CD4-positive, alpha-beta T cell treated with Interleukin-2 at 100 ng/mL for 4 hours (primary cell): ENCODE measurements at places on chromosomes 13 and 19.

GRCh38 chr19:31350693-31351055, 1.4 kb upstream of the TSHZ3 start:
- DNase-seq, result peak; percentile 14

DNA sequence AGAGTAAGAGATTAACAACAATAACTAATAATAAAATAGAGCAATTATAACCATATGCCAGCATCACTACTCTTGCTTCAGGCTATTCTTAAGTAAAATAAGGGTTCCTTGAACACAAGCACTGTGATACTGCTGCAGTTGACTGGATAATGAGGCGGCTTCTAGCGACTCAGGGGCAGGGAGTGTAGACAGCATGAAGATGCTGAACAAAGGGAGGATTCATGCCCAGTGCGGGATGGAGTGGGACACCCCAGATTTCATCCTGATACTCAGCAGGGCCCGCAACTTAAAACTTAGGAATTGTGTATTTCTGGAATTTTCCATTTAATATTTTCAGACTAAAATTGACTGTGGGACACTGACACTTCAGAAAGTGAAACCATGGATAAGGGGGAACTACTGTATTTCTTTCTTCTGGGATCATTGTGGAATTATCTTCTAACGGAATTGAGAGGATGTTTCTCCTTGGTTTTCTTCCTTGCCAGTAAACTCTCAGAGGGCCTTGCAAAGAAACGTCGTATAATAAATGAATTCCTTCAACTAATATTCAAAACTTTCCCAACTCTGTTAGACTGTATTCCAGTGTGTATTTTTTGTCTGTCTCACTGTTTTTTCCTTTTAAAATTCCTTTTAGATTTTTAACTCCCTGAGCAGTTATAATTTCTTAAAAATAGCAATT, 127.5 kb downstream of the B3GLCT start:
- DNase-seq, result no peak

DNA sequence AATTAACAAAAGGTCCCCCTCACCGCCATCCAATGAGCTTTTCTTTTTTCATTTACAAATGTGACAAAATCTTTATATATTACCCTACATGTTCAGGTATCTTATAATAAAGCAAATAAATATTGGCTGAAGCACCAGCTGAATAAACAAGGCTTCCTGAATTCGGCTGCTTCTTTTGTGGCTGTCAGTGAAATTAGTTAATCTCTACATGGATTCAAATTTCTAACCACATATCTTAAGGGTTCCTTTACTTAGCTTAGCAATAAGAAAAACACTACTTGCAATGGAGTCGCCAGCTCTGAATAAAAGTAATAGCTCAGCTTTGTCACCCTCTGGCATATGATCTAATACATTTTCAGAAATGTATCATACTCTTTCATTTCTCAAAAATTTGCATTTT, 104.3 kb downstream of the CCNA1 start:
- DNase-seq, result no peak

DNA sequence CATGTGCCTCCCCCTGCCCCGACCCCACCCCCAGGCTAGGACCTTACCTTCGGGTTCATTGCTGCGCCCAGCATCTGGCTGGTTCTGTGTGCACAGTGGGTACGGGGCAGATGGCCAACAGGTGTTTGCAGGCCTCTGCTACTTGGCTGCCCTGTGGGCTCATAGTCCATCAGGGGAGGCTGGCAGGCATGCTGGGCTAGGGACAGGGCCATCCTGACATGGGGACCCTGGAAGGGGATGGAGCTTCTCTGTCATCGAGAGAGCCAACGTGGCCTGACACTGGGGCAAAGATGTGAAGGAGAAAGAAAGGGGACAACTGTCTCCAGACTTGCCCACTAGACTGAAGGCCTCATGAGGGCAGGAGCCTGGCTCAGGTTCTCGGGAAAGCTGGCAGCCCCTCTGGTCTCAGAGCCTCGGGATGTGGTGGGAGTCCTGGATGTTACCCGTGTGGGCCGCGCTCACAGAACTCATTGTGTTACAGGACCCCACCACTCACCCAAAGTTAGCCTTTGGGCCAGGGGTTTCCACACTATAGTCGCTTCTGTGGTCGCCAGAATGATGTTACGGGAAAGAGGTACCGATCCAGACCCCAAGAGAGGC, 4.7 kb downstream of the ZNF536 start:
- no peak for DNase-seq

DNA sequence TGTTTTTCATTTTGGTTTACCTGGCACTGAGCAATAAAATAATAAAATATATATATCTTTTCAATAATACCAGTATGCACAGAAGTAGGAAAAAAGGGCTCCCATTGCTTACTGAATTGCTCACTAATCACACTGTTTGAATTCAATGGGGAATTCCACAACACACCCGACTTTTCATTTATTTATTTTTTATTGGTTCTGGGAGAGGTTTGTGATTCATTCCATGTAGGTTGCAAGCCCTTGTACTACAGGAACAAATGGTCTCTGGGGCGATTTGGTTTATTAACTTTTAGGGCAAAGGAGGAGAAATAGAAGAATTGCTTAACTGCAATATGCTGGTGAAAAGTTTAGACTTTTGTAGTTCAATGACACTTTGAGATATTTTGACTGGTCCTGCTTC, 207.4 kb downstream of the DCT start:
- DNase-seq, result no peak

DNA sequence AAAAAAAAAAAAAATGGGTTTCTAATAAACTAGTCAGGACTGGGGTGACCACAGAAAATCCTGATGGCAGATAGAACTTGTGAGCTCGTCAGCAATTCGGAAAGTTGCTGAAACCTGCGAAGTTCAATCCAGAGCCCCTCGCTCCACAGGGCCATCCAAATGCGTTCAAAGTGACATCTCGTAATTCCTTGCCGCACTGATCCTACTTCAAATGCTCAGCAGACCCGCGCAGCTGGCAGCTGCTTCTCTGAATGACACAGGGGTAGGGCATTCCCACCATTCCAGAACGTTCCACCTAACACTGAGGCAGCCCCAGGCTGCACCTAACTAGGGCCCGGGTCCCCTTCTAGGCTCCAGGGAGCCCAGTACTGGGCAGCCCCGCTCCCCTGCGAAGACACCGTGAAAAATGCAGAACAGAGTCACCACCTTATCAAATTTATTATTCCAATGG, 4.8 kb upstream of the DAPK3 start:
- no peak for DNase-seq

GRCh38 chr19:17379221-17379631, 2.1 kb upstream of the PLVAP start:
- no peak for DNase-seq

- peak; percentile 75 for DNase-seq
Measured at GRCh38 chr19:47124937-47125668, 5.5 kb upstream of the SAE1 start.

DNA sequence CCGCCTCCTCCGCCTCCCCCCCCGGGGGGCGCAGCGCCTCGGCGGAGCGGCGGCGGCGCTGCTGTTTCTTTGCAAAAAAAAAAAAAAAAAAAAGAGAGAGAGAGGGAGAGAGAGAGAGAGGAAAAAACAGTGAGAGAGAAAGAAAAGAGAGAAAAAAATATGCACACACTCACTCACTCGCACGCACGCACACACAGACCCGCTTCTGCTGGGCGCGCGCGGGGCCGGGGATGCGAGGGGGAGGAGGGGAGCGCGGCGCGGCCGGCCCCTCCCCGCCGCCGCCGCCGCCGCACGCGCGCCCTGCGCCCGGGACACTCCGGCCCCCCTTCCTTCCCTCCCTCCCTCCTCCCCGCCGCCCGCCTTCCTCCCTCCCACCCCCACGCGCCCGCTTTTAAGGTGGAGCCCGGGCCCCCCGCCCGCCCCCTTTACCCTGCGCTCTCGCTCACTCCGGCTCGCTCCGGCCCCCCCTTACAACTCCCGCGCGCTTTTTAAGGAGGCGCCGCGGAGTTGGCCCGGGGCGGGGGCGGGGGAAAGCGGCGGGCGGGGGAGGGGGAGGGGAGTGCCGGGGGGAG, at the start of gene SAMD1:
SAMD1 (minus strand) TSS at position 243 of the 572 bp plus-strand sequence.
- peak; percentile 91 for DNase-seq

DNA sequence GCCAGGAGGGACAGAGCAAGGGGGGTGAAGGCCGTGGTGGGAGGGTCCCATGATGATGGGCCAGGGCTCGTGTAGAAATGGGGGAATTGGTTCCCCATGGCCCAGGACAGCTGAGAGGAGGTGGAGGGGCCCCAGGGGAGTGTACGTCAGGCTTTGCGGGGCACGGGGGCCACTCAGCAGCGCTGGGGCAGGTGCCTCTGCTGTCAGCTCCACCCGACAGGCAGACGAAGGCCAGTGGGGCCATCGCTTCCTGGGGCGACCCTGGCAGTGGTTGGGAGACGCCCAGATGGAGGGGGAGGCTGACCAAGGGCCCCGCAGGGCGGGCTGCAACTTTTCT, 1.9 kb upstream of the TEKTIP1 start:
- DNase-seq, result no peak

- no peak for DNase-seq
Measured at GRCh38 chr19:9970481-9970880, 34.2 kb upstream of the OLFM2 start.

DNA sequence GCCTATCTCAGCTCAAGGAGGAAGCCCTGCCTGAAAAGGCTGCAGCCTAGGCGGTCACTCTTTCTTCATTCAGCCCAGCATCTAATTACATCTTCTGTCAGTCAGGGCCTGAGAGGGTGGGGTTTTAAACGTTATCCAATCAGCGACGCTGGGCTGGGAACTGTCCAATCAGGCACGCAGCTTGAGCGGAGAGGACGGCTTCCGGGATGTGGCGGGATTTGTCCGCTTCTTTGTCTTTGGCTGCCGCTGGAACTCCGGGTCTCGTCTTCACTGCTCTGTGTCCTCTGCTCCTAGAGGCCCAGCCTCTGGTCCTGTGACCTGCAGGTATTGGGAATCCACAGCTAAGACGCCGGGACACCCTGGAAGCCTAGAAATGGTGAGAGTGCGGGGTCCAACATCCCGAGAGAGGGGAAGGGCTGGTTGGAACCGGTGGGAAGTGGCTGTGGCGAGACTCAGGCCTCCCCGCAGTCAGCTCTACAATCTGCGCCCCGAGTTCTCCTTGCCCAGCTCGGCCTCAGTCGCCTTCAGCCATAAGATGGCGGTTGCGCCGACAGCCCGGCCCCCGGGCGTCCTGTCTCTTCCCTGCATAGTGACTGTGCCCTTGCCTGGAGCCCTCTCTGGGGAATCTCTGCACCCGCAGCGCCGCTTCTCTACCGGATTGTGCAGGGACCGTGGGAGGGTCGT, at the start of gene ZNF738:
ZNF738 (plus strand) TSS at position 233 of the 684 bp plus-strand sequence; CDS start at position 374, 141 bp downstream.
- peak; percentile 82 for DNase-seq

DNA sequence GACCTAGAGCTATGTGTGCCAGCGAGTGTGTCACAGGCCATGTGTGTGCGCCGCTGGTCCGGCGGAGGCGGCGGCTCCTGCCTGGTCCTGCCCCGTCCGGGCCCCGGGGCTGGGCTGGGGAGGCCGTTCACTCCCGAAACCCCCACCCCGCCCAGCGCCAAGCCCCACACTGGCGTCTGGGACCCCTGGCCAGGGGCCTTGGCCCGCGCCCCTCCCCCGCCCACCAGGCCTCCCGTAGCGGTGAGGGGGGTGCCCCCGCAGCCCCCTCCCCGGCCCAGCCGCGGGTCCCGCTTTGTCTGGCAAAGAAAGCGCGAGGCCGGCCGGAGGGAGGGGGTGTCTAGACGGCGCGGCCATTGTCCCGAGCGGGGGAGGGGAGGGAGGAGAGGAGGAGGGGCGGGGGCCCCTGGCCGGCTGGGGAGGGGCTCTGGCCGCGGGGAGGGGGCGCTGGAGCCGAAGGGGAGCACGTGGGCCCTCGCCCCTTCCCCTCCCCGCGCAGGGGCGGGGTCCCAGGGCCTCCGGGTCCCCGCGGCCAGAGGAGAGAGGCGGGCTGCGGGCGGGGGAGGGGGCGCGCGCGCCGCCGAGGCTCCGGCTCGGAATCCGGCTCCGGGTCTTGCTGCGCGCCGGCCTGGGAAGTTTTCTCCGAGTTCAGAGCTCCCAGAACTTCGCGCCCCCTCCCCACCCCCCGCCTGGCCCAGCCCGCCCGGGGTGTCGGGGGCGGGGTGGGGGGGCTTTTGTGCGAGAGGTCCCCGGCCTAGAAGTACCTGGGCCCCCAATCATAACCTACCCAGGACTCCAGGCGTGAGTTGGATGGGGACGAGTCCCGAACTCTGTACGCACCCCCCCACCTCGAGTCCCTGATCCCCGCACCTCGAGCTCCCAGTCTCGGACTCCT, 888 bp downstream of the NOTCH3 start:
- no peak for DNase-seq

DNA sequence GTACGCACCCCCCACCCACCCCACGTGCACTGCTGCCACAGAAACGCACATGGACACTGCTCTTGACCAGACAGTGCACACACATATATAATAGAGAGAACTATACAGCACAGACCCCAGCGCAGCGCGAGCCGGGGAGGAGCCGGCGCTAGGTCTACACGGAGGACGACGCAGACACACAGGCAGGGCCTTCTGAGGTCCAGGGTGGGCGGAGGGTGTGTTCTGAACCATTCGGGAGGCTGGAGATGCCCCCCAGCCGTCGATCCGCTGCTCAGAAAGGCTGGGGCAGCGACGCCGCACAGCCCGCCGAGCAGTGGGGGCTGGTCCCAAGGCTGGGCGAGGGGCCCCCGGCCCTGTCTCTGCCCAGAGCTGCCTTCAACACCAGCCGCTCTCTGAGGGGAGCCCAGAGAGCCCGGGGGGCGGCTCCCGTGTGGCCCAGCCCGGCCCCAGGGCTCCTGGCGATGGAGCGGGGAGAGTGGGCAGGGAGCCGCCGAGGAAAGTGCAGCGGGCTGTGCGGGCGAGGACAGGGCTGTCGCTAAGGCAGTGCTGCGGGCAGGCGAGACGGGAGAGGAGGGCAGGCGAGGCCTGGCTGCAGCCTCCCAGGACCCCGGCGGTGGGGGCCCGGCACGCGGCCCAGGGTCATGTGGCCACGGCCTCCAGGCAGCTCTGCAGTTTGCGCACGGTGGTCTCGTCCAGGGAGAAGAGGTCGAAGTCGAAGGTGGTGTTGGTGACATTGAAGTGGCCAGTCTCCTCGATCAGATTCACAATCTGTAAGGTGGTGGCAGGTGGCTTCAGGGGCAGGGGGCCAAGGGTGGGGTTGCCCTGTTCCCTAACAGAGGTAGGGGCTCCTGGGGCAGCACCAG, 67.1 kb downstream of the MLLT1 start:
- DNase-seq, result no peak

DNA sequence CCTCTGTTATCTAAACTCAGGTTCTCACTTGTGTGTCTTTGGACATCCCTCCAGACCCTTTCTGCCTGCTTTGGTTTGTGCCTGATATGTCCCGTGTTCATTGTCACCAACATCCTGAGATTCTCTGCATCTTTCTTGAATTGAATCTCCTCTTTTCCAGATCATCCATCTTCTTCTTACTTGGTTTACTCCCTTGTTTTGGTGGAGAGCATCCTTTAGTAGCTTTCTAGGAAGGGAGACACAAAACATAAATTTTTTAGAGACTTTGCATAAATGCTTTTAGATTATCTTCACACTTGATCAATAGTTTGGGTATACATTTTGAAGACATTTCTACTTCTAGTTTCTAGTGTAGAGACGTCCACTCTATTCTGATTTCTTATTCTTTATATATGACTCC, 61.7 kb downstream of the TDRD12 start:
- no peak for DNase-seq

GRCh38 chr13:50130123-50130946, 115.1 kb downstream of the KCNRG start:
- DNase-seq, result no peak
